ENCODE measurements at places on chromosomes 1 and 21.

GRCh38 chr1:1594602-1595260 is 5.2 kb downstream of the FNDC10 start:
- DNase-seq, result no peak

DNA sequence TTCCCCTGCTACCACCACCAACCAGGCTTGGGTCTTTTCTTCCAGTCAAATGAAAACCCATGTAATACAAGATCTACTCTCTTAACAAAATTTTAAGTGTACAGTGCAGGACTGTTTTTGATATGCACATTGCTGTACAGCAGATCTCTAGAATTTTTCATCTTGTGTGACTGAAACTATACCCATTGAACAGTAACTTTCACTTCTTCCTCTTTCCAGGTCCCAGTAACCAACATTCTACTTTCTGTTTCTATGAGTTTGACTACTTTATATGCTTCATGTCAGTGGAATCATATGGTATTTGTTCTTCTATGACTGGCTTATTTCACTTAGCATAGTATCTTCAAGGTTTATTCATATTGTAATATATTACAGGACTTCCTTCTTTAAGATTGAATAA is 45.3 kb upstream of the PLPPR4 start:
- no peak for DNase-seq

DNA sequence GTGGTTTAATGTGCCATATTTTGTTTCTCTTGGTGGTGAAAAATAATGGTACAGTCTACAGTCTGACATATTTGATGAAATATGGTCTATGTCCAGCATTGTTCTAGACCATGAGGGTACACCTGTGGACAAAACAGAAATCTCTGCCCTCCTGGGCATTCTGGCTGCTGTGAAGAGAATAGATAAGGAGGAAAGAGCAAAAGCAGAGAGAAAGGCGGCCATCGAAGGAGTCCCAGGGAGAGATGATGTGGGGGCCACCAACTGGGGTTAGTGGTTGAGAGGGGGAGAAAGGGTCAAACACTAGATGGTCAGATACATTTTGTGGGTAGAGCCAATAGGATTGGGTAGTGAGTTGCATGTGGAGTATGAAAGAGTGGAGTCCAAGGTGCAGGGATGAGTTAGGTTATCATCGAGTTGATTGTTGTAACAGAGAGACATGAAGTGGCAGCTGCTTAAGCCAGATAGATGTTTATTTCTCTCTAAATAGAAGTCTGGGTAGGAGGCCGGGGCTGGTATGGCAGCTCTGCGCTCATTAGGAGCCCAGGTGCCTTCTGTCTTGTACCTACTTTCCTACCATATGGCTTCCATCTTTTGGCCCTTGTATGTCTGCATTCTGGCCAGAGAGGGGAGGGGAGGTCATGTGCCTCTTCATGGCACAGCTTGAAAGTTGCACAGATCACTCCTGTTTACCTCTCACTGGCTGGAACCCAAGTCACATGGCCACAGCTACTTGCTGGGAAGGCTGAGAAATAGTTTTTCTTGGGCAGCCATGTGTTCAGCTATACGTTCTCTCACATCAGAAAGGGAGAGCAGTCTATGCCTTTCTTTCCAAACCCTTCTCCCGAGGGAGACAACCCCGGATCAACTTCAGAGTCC is 13.0 kb downstream of the UBE4B start:
- DNase-seq, result no peak

DNA sequence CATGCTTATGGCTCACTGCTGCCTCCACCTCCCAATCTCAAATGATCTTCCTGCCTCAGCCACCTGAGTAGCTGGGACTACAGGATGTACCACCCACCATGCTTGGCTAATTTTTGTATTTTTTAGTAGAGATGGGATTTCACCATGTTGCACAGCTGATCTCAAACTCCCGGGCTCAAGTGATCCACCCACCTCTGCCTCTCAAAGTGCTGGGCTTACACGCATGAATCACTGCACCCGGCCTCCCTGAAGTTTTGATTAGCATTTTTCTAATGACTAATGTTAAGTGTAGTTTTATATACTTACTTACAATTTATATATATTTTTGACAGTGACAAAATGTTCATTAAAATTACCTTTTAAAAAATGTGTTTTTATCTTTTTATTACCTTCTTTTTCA is 41.1 kb downstream of the ZNF678 start:
- DNase-seq, result peak; percentile 42

GRCh38 chr1:154869351-154870114 is 548 bp downstream of the KCNN3 start:
- no peak for DNase-seq

DNA sequence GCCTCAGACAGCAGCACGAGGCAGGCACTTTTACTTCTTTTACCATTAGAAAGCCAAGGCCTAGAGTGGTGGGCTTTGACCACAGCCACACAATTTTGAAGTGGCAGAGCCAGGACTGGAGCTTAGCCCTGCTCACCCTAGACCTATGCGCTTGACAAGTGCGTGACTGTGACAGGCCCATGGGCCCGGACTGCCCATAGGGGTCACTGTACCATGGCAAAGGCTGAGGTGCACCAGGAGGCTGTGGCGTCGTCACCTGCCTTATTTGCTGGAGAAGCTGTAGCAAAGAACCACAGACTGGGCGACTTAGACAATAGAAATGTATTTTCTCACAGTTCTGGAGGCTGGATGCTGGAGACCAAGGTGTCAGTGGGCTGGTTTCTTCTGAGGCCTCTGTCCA is 2.6 kb upstream of the TMEM82 start:
- DNase-seq, result no peak

- DNase-seq, result no peak
Measured at GRCh38 chr1:92446546-92446945, 40.2 kb downstream of the GFI1 start.

- DNase-seq, result no peak
Measured at GRCh38 chr1:51948491-51948915, 42.0 kb downstream of the RAB3B start.

DNA sequence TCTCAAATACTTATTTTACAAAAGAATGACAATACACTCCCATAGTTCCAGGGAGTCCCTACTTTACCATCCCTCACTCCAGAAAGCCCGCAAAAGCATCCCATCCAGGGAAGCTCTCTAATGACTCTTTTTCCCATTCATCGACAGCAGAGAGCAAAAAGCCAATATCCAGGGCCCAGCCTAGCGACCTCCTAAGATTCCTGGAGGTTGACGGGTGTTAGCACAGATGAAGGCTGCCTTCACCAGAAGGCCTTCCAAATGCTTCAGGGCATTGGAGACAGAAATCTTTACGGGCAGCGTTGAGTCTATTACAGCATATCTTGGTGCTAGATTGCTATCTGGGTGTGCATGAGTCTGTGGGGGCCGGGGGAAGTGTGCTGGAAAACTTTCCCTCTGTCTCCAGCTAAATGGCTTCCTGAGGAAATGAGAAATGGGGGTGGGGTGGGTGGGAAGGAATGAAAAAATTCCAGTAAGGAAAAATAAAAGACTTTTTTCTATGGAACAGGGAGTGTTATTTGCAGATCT is 136.6 kb downstream of the PROX1 start:
- no peak for DNase-seq

- DNase-seq, result no peak
Measured at GRCh38 chr1:115077984-115078330, 11.3 kb downstream of the TSPAN2 start.

DNA sequence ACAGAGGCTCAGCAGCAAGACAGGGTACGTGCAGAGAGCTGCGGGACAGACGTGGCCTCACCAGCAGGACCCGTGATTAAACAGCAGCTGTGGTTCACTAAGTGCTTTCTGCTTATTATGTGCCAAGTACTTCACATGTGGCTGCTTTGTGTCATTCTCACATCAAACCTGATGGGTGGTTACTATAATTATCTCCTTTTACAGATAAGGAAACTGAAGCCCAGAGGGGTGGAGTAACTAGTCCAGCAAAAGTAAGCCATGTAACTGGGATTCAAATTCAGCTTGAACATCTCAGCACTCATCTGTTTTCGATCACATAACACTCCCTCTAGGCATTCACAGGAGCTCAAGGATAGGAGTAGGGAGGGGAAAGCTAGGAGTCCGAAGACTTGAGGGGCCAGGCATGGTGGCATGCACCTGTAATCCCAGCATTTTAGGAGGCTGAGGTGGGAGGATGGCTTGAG is 50.8 kb upstream of the CLIC4 start:
- no peak for DNase-seq

DNA sequence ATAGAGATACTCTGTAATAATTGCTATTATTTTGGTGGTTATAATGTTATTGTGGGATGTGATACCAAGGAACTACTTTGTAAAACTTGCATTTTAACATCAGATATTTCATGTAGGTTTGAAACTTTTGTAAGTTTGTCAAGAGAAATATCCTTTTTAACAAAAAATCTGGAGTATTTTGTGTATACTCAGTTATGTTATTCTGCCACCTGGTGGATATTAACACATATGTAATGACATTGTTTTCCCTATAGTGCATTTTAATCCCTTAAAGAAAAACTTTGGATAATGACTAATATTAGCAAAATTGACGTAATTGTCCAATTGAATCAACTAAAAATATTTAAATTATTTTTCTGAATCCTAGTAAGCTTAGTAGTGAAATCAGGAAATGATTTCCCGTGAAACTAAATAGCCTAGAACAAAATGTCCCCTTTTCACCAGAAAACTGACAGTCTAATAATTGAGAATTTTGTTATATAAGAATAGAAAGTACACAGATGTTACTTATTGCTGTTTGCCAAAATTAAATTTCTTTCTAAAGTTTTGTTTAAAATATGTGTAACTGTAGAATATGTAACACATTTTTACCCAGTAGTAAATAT is 39.6 kb downstream of the KCTD3 start:
- DNase-seq, result no peak
